ENCODE measurements at places on chromosomes 6 and 20. TPM values are rescaled to one million over a fixed set of nuclear protein-coding genes. Genes with fewer than 3 reads are reported as not detected.

The SS18L1 gene
- 17.3 TPM for total RNA-seq

DNA sequence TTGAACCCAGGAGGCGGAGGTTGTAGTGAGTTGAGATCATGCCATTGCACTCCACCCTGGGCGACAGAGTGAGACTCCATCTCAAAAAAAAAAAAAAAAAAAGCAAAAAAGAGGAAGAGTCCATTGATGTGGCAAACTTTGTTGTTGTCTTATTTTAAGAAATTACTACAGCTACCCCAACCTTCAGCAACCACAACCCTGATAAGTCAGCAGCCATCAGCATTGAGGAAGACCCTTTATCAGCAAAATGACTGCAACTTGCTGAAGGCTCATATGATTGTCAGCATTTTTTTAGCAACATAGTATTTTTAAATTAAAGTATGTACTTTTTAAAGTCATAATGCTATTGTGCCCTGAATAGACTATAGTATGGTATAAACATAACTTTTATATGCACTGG lies 48.8 kb downstream of the ZFP64 start:
- H3K4me1 ChIP-seq: peaks cover 3% of the 10 kb centered on the region
- no peak overlapping the region for H3K4me3 ChIP-seq
- no peak overlapping the region for H3K27ac ChIP-seq
- H3K36me3 ChIP-seq: no peaks in the 10 kb centered on the region
- H3K27me3 ChIP-seq: no peaks in the 10 kb centered on the region

- H3K27ac ChIP-seq: no peak overlapping the region
- peaks cover 29% of the 10 kb centered on the region for H3K36me3 ChIP-seq
- H3K27me3 ChIP-seq: no peaks in the 10 kb centered on the region
- H3K4me3 ChIP-seq: no peak overlapping the region
- DNase-seq: no peak
Observed at GRCh38 chr6:110660066-110660655, 155.1 kb downstream of the CDK19 start.

The VEGFA gene
- total RNA-seq: 23.7 TPM

DNA sequence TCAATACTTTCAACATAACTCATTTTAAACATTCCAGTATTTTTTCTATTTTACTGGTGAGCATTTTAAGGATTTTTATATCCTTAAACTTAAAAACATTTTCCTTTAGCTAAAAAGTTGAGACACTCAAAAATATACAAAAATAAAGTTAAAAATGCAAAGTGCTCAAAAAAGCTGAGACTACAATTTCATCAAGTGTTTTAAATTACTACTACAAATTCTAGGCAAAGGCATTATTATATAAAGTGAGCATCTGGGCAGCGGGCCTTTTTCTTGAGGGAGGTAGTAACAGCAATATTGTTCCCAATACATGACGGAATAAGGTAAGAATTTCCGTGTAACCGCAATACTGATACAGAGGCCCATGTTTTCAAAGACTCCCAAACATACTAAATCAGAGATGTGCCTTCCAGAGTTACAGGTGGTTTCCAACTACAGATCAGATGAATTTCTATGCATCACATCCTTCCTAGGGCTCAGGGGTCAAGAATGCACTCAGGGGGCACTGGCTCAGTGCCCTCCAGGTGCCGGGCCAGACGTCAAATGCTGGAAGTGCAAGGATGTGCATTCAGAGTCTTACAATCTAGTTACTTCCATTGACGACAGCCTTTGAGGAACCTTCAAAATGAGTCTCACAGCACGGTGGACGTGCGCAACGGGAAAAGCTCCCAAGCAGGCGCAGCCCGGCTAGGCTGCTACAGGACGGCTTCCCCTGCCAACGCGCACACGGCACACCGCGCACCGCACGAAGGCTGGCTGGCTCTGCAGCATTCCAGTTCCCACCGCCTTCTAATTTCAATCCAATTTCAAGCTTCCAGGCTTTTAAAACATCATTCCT lies 1.7 kb downstream of the PHF10 start:
- peak overlapping the region; percentile 83 for H3K4me3 ChIP-seq
- H3K27ac ChIP-seq: peak overlapping the region; percentile 95
- peak; percentile 34 for DNase-seq
- peaks cover 5% of the 10 kb centered on the region for H3K36me3 ChIP-seq

All from activated CD4-positive, alpha-beta T cell treated with anti-CD3 and anti-CD28 coated beads, Interleukin-2, amount 10 ng/mL, durations not matched to agents 7 days and 5 days (primary cell).